Bronchus fibroblast of lung (primary cell): ENCODE measurements at places on chromosomes 2 and 18. TPM values are rescaled to one million over a fixed set of nuclear protein-coding genes. Genes with fewer than 3 reads are reported as not detected.

PLEKHA3 gene
- total RNA-seq = 2.7 and 4.3 TPM in 2 replicates

GALNT3 gene
- 0.84 and 2.5 TPM in 2 replicates for total RNA-seq

PSTPIP2 gene
- 7.1 and 7.6 TPM in 2 replicates for total RNA-seq

CYP26B1 gene
- not detected in 2 replicates for total RNA-seq

RNU2-63P gene
- total RNA-seq = not detected in 2 replicates

KANSL3 gene
- total RNA-seq = 20.2 and 20.7 TPM in 2 replicates

CHAC2 gene
- 7.9 and 8.5 TPM in 2 replicates for total RNA-seq

SPHKAP gene
- not detected in 2 replicates for total RNA-seq

SLC14A1 gene
- 3.7 and 4.5 TPM in 2 replicates for total RNA-seq

BOLL gene
- total RNA-seq = not detected in 2 replicates

WIPF1 gene
- total RNA-seq = 5.4 and 5.5 TPM in 2 replicates

POLR1B gene
- 10.7 and 10.8 TPM in 2 replicates for total RNA-seq

CFAP65 gene
- total RNA-seq = not detected in 2 replicates

LRP2 gene
- total RNA-seq = not detected in 2 replicates

PDCD1 gene
- not detected in 2 replicates for total RNA-seq

EVA1A gene
- 28.4 and 28.7 TPM in 2 replicates for total RNA-seq

LBH gene
- total RNA-seq = 6.7 and 8.3 TPM in 2 replicates

HOXD11 gene
- total RNA-seq = not detected in 2 replicates

AGXT gene
- 0.15 TPM in 1 of 2 replicates, not detected in the other for total RNA-seq

SLC9A4 gene
- not detected in 2 replicates for total RNA-seq

FOXI3 gene
- not detected in 2 replicates for total RNA-seq

SULT1C3 gene
- total RNA-seq = not detected in 2 replicates

MAP3K19 gene
- total RNA-seq = not detected in 2 replicates

MTERF4 gene
- 24.7 and 27.6 TPM in 2 replicates for total RNA-seq

SCYGR4 gene
- total RNA-seq = not detected in 2 replicates

TMEM198 gene
- 0.74 and 1.2 TPM in 2 replicates for total RNA-seq

LYPD6B gene
- under 0.01 TPM in 1 of 2 replicates, not detected in the other for total RNA-seq

TRAPPC8 gene
- 16.8 and 20.1 TPM in 2 replicates for total RNA-seq

BOK gene
- 29.7 and 36.5 TPM in 2 replicates for total RNA-seq

LAMA3 gene
- total RNA-seq = 1.2 and 1.3 TPM in 2 replicates

EIF2AK2 gene
- total RNA-seq = 15.1 and 16.6 TPM in 2 replicates

APLF gene
- 1.6 and 2.2 TPM in 2 replicates for total RNA-seq

STPG4 gene
- total RNA-seq = not detected in 2 replicates

ADAM23 gene
- 3.4 and 5.5 TPM in 2 replicates for total RNA-seq

FAM168B gene
- total RNA-seq = 75.4 and 90.6 TPM in 2 replicates

ZNF892 gene
- 2.2 and 2.8 TPM in 2 replicates for total RNA-seq

CASP8 gene
- total RNA-seq = 16.8 and 18.3 TPM in 2 replicates

SGO2 gene
- total RNA-seq = 14.7 and 23.2 TPM in 2 replicates

DES gene
- total RNA-seq = 3.0 and 5.0 TPM in 2 replicates

PARD3B gene
- 1.2 and 2.5 TPM in 2 replicates for total RNA-seq

TMEM131 gene
- total RNA-seq = 8.0 and 9.1 TPM in 2 replicates

RIT2 gene
- total RNA-seq = not detected in 2 replicates
